Thoracic aorta (tissue), 2 donors: ENCODE measurements at places on chromosomes 2 and 18. TPM values are rescaled to one million over a fixed set of nuclear protein-coding genes. Genes with fewer than 3 reads are reported as not detected.

DNA sequence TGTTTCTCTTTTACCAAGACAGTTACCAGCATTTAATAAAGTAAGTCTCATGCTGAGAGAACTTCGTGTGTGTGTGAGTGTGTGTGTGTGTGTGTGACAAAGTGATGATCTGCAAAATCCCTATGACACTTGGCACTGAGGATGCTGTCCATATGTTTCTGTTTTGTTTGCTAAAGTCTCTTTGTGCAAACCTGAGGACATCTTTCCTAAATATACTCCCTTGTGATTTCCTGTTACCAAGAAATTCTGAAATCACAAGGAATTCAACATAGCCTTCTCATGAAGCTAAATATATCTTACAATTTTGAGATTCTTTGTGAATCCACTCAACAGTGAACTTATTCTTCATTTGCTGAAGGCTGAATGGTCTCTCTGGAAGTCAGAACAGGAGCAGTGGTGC lies 1359.7 kb upstream of the NRXN1 start:
- DNase-seq = no peak

GRCh38 chr2:119222863-119223520 lies 642 bp upstream of the STEAP3 start:
- DNase-seq = no peak

IMPA2 gene
- total RNA-seq = 26.6 TPM

DNA sequence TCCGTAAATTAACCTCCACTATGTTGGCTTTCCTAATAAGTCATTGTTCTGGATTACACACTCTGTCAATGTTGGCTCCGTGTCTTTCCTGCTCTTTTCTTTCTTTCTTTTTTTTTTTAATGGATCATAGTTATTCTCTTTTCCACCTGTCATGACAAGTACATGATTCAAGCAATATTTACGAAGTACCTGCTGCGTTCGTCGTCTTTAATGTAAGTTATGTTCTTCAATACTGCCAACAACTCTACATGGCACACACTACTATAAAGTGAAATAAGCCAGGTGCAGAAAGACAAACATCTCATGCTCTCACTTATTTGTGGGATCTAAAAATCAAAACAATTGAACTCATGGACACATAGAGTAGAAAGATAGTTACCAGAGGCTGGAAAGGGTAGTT lies 239.1 kb downstream of the SCG2 start:
- no peak for DNase-seq

RBM44 gene
- total RNA-seq = 1.6 TPM

DNA sequence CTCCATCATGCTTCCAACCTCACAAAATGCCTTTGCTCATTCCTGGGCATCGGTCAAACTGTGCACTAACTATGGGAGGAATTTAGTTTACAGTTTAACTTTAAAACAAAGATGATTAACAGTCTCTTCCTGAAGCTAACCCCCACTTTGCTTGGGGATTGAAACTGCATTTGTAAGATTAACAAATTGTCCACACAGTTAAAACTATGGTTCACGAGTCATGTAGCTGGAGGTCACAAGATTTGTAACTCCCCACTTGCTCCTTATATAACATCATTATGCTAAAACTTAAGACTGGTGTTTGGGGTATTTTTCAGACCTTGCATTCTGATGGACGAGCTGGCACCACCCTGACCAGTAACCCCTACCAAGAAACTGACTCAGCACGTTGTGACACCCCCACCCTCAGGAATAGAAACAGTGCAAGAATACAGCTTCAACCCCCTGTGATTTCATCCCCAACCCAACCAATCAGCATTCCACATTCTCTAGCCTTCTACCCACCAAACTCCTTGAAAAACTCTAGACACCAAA lies 252.3 kb downstream of the MBD5 start:
- no peak for DNase-seq

- DNase-seq = no peak
Observed at GRCh38 chr2:110755491-110756078, 23.2 kb downstream of the ACOXL start.

DNA sequence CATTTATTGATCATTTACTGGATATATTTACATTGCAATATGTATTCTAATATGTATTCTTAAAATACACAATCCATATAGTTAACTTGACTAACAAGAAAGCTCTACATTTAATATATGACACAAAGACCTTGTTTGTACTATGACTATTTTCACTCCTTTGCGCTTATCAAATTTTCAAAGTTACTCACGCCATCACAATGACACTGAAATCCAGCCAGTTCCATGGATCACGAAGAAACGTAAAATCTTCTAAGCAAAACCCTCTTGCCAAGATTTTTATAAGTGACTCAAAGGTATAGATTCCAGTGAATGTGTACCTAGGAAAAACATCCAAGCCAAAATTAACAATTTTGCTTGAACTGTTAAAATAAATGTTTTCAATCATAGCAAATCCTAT lies 39.6 kb downstream of the SCN3A start:
- no peak for DNase-seq

TNS1 gene
- total RNA-seq = 2,296 TPM

- DNase-seq = no peak
Observed at GRCh38 chr2:96264656-96265348, 995 bp downstream of the TMEM127 start.

- DNase-seq = no peak
Observed at GRCh38 chr2:176103194-176103593, 3.6 kb downstream of the HOXD12 start.

DNA sequence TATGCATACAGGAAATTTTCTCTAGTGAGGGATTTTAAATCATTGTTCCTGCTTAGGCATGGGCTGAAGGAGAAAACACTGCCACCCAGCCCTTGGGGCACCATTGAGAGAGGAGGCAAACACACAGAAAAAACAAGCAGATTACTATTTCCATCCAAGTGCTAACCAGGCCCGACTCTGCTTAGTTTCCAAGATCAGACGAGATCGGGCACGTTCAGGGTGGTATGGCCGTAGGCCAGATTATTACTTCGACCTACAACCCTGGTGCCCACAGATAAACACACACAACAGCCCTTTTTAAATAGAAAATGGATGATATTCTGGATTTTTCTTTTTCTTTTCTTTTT lies 45.4 kb upstream of the RHOB start:
- DNase-seq = no peak

DNA sequence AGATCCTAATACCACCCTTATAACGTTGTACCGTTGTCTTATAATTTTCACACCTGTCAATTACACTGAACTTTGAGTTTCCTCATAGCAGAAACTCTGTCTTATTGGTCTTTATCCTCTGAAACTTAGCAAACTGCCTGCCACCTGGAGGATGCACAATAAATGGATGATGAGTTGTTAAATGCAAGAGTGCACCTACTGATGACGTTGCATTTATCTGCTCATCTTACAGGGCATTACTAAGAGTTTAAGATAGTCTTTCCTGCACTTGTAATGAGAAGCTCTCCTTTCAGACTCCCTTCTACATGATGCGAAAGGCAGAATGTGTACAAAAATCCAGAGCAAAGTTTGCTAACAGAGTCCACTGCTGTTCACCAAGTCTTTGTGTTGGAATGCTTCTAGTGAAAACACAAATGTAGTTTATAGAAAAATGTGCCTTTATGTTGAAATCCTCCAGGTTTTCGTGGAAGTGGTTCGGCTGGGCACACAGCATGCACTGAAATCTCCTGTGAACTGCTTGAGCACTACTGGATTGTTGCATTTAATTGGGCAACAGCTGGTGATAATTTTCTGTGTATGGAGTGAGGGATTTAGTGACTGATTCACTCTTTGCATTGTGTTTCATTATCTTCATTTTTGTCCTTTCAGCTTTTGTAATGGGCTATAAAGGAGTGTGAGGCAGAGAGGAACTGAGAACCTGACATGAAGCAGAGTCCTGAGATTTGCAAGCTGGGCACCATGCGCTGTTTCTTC lies 665.8 kb upstream of the ID2 start:
- DNase-seq = no peak

DNA sequence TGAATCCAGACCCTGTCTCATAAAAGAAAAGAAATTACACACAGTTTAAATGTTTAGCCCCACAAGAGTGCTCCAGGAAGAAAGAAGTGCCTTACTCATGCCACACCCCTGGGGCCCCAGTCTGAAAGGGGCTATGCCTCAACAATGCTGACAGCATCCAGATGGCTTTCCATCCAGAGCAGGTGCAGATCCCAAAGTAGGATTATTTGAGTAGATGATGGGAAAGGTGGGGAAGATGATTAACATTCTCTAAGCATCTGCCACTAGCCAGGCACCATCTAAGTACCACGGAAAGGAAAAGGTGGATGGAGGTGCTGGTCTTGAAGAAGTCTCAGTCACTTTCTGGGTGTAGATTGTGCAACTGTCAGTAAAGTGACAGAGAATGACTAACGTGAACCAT lies 16.3 kb downstream of the DPYSL5 start:
- no peak for DNase-seq

DNA sequence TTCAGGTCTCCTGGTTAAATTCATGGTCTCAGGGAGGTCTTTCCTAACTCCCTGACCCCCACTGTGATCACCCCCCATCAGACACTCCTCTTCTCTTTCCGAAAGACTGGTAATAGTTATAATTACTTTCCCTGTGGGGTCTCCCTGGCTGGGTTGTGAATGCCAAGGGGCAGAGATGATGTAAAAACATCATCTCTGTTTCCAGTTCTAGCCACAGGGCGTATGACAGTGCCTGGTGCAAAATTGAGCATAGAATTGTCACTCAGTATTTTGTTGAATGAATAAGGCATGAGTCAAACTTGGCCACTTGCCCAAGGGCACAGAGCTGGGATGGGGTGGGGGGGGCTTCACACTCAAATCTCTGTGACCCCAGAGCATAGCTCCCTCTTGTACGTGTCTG lies 65.2 kb downstream of the LTBP1 start:
- no peak for DNase-seq

GRCh38 chr2:239192456-239192855 lies 208.4 kb downstream of the HDAC4 start:
- DNase-seq = no peak

GRCh38 chr18:74724186-74724585 lies 126.5 kb downstream of the ZNF407 start:
- no peak for DNase-seq

ITSN2 gene
- total RNA-seq = 121 TPM

DNA sequence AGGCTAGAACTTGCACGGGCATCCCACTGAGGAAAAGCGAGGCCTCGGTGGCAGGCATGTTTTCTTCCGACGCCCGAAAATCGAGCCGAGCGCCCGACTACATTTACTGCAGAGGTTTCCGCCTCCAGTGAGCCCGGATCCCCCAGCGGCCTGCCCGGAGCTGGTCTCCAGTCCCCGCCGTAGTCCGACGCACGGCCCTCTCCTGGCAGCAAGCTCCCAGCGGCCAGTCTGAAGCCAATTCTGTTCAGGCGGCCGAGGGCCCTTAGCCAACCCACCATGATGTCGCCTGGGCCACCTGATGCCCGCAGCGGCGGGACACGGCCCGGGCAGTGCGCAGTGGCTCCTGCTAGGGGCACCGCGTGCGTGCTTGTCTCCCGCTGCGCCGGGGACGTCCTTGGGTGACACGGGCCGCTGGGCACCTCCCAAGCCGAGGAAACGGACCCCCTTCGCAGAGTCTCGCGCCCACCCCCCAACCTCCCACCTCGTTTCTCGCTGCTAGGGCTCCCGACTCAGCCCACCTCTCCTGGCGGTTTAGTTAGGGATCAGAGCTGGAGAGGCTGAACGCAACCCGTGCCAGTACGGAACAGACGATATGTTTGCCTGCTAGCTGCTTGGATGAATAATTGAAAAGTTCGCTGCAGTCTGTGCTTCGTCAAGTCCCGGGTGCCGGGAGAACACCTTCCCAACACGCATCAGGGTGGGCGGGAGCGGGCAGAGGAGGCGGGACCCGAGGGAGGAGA lies 5.3 kb downstream of the ONECUT2 start:
- no peak for DNase-seq

- DNase-seq = no peak
Observed at GRCh38 chr18:79422022-79422782, 26.5 kb downstream of the NFATC1 start.

DNA sequence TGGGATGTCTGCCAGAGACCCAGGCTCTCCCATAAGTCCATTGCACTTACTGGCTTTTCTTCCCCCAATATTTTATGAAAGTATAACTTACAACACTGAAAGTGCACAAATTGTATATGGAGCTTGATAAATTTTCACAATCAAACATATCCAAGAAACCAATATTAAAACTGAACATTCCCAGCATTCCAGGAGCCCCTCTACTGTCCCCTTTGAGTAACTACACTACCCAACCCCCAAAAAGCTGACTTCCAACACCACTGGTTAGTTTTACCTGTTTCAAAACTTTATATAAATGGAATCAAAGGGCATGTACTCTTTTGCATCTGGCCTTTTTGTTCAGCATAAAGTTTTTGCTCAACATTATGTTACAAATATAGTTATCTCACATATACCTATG lies 35.2 kb upstream of the PKDCC start:
- DNase-seq = no peak
